Activated T-helper 17 cell treated with anti-CD3 and anti-CD28 coated beads, Interleukin-2, amount 50 U/mL, for 72 hours (primary cell): ENCODE measurements at places on chromosomes 12 and 14. TPM values are rescaled to one million over a fixed set of nuclear protein-coding genes. Genes with fewer than 3 reads are reported as not detected.

GRCh38 chr14:28756269-28756883, 10.2 kb upstream of the FOXG1 start:
- ATAC-seq = no peak

DNA sequence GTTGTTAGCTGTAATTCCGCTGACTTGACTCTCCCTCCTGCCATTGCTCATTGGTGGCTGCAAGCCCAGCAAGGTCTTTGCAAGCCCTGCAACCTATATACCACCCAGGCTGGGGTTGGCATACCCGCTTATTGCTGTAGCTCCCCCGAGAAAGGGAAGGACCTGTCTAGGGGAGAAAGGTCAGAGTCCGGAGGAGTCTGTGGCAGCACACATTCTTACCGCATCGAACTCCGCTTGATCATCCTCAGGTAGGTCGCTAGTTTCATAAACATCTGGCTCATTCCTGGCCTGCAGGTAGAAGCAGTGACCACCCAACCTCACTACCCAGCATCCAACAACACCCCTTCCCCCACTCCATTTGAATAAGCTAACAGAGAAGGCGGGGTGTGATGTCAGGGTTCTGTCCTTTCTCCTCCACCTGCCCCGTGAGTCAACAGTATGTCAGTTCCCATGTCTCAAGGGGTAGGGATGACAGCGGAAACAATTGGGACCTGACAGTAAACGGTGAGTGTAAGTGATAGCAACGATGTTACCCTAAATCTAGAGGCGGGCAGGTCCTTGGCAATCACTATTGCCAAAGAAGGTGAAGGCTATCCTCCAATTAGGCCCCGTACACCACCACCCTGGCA, 1.1 kb downstream of the DCTN2 start:
- peak; percentile 7 for ATAC-seq

- no peak for ATAC-seq
Observed at GRCh38 chr12:101878243-101878821, 952 bp downstream of the DRAM1 start.

DNA sequence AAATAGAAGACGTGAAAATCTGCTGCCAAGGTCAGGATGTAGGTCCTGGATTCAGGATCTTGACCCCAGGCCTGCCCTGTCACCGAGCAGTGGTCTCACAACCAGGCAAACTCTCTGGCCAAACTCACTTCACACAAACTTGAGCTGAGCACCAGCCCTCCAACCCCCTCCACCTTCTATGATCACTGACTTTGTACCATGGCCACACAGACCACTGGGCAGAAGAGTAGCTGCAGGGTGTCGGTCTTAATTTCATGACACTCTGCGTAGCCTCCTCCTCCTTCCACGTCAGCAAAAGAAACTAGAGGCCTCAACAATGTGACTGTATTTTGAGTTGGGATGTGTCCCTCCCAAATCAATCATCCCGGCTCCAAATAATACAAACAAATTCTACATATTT, 7.2 kb upstream of the TBX3 start:
- ATAC-seq = no peak

GRCh38 chr12:93980711-93981110, 167.7 kb upstream of the PLXNC1 start:
- no peak for ATAC-seq

- ATAC-seq = no peak
Observed at GRCh38 chr14:77436042-77436441, 12.7 kb upstream of the NOXRED1 start.

DNA sequence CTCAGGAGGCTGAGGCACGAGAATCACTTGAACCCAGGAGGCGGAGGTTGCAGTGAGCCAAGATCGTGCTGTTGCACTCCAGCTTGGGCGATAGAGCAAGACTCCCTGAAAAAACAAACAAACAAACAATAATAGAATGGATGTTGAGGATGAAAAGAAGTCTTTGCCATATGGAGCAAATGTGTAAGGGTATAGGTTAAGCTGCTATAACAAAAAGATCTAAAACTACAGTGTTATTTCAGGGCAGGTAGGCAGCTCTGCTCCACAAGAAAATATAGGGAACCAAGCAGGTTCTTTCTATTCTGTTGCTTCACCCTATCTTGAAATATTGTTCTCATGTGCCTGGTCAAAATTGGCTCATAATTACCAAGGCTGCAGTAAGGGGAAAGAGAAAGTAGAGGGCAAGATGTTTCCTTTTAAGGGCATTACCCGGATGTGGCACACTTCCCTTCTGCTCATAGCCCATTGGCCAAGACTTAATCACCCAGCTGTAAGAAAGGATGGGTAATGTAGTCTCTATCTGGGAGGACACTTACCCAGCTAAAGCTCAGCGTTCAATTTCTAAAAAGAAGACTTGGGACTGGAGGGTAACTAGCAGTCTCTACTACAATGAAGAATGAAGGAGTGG, 23.5 kb downstream of the SDSL start:
- no peak for ATAC-seq

GRCh38 chr12:38367506-38367905, 50.9 kb downstream of the ALG10B start:
- ATAC-seq = no peak

- peak; percentile 51 for ATAC-seq
Observed at GRCh38 chr12:121494093-121494787, 86.6 kb downstream of the KDM2B start.

- ATAC-seq = no peak
Observed at GRCh38 chr12:45289245-45290215, 73.6 kb downstream of the ANO6 start.

DNA sequence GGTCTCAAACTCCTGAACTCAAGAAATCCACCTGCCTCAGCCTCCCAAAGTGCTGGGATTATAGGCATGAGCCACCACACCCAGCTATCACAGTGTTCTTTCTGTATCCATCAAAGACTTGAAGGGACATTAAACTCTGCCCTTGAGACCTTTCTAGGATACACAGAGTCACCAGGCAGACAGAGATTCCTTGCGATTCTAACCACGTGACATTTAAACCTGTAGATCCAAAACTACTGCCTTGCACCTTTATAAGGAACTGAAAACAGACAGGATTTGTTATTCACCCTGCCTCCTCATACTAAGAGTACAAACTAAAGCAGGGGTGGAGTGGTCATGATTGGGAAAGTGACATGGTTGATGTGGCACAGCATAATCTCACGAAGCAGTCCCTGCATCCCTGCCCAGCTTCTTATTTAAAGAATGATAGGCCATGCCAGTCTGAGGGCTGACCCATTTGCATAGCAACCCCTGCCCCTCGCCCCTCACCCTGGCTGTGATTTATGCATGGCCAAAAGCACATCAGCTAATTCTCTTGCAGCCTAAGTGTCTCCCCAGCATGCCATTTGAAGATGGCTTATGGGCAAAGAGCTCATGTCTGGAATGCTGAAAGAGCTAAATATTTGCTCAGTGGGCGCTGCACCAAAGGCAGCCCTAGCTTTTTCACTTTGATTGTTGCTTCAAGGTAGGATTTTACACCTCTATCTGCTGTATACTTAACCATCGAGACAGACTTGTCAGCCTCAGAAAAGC, 43.2 kb upstream of the MYBPC1 start:
- ATAC-seq = no peak

GRCh38 chr12:4915752-4916151, 6.0 kb downstream of the KCNA1 start:
- no peak for ATAC-seq

DNA sequence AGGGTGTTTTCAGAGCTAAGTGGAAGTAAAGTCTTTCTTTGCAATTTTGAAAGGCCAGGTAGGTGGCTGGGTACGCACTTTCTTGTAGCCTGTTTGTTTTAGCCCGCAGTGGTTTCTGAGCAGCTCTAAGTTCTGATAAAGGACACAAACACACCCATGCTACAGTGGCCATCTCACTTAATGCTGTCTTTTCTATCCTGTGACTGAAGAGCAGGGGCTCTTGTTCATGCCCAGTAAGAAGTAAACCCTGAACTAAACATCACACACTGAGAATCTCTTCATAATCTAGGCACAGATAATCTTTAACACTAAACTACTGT, 427.2 kb downstream of the RAD51B start:
- no peak for ATAC-seq

- ATAC-seq = peak; percentile 27
Observed at GRCh38 chr12:7131502-7131866, 1.3 kb downstream of the CLSTN3 start.

DNA sequence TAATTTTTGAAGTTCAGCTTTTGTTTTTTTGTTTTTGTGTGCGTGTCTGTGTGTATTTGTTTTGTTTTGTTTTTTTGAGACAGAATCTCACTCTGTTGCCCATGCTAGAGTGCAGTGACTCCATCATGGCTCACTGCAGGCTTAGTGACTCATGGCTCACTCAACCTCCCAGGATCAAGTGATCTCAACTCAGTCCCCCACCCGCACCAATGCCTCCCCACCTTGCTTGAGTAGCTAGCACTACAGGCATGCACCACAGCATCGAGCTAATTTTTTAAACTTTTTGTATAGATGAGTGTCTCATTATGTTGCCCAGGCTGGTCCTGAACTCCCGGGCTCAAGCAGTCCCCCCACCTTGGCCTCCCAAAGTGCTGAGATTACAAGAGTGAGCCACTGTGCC, 981.4 kb downstream of the BCL11B start:
- peak; percentile 80 for ATAC-seq

- no peak for ATAC-seq
Observed at GRCh38 chr14:90491911-90492531, 95.2 kb downstream of the CALM1 start.

DNA sequence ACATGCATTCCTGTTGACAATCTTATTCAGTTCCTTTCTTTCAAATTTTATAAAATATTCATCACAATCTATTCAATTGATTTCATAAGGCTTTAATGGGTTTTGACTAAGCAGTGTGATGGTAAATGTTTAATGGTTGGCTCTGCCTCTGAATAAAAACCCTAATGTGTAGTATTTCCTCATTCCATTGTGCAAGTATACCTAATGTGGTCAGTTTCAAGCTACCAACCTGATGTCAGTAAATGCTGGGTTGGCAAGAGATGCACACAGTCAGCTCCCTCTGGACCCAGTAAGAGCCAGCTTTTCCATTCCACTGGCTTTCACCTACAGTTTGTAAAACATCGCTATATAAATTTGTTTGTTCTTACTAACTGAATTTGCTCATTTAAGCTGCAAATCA, 53.9 kb downstream of the METTL25 start:
- no peak for ATAC-seq

DNA sequence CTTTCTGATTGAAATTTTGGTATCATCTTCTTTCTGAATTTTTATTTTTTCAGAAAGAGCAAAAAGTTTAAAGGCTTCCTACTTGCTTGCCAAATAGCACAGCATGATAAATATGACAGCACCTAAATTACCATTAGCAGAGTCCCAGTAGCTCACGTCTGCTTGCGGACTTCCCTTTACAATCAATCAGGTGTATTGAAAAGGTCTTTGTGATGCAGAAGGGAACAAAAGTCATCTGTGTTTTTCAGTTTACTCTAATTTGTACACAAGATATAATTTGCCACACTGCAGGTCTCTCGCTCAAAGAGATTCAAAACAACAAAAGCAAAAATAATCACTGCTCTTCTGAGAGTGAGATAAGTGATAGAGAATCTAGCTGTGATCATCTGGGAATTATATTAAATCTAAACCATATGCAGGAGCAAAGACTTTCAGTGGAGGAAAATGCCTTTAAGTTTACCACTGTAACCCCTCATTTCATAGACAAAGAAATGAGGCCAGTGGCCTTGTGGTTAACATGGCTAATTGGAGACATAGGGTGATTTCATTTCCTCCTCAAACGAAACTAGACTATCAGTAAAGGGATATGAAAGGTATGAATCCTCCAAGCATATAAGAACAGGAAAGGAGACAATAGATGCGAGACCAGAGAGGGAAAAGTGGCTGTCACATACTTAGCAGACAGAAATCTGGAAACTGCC, 240.8 kb upstream of the TMPO start:
- ATAC-seq = no peak

DNA sequence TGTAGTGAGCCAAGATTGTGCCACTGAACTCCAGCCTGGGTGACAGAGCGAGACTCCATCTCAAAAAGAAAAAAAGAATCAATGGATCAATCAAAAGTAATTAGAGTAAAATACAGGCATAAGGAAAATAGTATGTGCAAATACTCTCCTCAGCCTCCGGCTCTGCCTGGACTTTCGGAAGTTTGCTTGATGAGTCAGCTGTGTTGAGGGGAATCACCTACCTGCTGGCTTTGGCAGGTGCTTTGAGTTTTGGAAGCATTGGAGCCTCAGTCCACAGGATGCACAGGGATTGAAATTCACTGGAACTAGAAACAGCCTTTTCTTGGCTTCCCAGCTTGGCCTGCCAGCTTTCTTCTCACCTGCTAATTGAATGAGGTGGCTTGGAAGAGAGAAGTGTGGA, 268.2 kb downstream of the PCNX1 start:
- ATAC-seq = no peak

DNA sequence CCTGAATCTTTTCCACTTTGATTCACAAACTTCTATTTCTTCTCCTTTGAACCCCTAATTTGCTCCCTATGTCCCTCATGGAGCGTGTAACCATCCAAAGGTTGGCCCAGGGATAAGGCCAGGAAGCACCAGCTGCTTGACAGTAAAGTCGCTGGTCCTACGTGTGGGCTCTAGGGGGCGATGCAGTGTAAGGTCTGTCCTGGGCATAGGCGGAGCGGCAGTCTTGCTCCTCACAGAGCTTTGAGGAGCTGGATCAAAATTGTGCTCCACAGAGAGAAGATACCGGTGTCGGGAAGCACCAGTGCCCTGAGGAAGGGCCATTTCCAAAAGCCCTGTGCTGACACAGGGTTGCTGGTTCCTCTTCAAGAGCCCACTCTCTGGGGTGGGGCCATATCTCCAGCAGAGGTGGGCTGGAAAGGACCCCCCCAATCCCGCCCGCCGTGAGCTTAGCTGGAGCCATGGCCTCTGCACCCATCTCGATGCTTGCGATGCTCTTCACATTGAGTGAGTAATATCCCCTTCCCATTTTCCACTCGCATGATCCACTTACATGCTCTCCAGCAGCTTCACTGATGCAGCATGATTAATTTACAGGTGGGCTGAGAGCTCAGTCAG, 49.9 kb upstream of the OR4E1 start:
- peak; percentile 86 for ATAC-seq

DNA sequence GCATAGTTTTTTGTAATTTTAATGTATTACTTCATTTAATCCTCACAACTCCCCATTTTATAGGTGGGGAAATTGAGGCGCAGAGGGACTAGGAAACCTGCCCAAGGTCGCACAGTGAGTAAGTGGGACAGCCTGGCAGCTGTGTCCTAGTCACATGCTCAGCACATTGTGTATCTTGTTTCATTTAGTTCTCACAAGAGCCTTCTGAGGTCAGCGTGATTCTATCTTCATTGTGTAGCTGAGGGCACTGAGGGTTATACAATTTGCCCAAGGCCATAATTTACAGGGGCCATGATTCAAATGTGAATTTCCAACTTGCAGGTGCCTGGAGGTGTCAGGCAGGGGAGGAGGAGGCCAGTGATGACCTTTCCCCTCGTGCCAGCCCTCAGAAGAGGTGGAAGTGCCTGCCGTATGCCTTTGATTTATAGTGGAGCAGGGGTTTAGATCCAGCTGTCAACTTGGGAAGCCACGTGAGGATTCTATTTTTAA, 30.3 kb upstream of the SMOC1 start:
- no peak for ATAC-seq

Gene CAPZA3
- total RNA-seq = not detected

Gene IKZF4
- total RNA-seq = 20.3 TPM

Gene NYNRIN
- not detected for total RNA-seq

Gene SYNDIG1L
- not detected for total RNA-seq

Gene GDF3
- not detected for total RNA-seq

Gene ZDHHC22
- not detected for total RNA-seq

Gene BMP4
- 0.16 TPM for total RNA-seq

Gene PPP1R3E
- total RNA-seq = 21.1 TPM

Gene KCNA5
- not detected for total RNA-seq

Gene CLEC4D
- not detected for total RNA-seq

Gene BLOC1S1
- total RNA-seq = 118 TPM

Gene GLT1D1
- total RNA-seq = not detected
